ENCODE measurements at places on chromosomes 7 and 10.

DNA sequence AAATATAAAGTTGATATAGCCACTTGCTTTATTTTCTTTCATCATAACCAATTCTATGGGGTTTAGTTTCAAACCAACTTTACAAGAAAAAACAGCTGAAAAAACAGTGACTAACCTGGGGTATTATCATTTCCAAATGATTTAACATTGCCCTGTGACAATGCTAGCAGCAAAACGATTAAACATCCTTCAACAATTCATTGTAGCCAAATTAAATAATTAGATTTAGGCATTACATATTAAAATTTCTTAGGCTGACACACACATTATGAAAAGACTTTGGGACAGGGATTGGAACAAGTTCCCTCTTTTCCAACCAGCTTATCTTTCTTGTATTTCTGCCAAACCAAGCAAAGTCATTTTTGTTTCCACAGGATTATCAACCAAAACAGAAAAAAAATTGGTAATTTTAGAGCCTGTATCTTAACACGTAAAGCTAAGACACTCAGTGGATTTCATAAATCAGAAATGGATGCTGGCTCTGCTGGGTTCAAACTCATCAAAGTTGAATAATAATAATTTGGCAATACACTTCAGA, 84.0 kb downstream of the SEMA3D start:
- no peak for DNase-seq

- no peak for DNase-seq
Measured at GRCh38 chr7:70893971-70894715, 237.8 kb upstream of the GALNT17 start.

- peak; percentile 31 for DNase-seq
Measured at GRCh38 chr10:112741830-112742402, 208.1 kb upstream of the TCF7L2 start.

- DNase-seq = no peak
Measured at GRCh38 chr10:11037991-11038390, 20.3 kb downstream of the CELF2 start.

DNA sequence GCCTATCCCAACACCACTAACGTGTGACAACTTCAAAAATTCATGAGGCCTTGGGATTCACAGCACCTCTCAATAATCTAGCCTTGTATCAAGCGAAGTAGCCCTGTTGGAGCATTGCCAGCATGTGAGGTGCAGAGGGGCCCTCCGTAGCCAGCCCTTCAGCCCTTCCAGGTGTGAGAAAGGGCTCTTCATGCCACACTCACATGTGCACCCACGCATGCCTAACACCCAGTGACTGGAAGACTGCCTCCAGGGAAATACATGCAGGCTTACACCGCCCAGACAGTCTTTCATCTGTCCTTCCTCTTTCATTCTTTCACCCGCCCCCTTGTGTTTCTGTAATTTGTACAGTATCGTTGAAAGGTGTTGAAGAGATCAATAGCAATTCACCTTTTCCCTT, 26.1 kb downstream of the LRRC4 start:
- no peak for DNase-seq

DNA sequence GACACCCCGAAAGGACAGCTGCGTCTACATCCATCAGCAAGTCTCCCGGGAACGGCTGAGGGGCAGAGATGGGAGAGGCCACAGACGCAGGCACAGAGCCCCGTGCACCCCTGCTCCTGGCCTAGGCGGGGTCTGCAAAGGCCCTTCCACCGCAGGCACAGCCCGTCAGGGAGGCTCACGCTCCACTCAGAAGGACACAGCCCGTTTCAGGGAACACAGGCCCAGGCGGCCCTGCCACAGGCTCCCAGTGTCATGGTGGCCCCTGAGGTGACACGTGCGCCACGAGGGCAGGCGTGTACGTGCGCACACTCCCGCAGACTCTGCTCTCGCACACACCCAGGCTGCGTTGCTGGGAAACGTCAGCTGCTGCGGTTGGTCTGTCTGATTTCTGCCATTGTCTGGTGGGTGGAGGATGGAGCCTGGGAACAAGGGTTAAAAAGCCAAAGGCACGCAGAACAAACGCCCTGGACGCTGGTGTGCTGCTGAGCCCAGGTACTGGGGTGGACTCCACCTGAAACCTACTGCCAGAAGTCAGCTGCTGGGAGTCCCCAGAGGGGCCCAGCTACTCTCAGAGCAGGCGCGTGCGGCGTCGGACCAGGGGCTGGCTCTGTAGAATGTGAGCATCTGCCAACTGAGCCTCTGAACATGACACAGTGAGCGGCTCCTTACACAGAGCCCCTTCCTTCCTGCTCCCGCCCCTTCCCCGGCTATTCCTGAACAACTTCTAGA, 13.1 kb downstream of the GPER1 start:
- DNase-seq = no peak

DNA sequence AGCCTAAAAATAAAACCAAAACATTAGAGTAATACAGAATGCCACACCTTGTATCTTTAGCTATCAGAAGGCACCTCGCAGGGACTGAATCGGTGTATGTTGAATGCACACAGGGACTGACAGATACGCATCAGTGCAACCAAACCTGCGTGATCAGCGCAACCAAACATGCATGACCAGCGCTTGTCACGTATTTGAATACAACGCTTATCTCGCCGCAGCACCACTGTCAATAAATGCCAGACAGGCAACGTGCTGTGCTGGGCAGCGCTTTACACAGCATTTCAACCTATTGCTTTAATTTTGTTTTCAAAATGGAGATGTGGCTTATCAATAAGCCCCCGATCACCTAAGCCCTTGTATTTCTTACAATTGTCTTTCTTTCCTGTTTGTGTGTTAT, 242.4 kb downstream of the SFMBT2 start:
- DNase-seq = no peak

- no peak for DNase-seq
Measured at GRCh38 chr7:128809363-128809762, 17.6 kb downstream of the CCDC136 start.

GRCh38 chr10:48336978-48337599, 30.6 kb downstream of the MAPK8 start:
- DNase-seq = no peak

DNA sequence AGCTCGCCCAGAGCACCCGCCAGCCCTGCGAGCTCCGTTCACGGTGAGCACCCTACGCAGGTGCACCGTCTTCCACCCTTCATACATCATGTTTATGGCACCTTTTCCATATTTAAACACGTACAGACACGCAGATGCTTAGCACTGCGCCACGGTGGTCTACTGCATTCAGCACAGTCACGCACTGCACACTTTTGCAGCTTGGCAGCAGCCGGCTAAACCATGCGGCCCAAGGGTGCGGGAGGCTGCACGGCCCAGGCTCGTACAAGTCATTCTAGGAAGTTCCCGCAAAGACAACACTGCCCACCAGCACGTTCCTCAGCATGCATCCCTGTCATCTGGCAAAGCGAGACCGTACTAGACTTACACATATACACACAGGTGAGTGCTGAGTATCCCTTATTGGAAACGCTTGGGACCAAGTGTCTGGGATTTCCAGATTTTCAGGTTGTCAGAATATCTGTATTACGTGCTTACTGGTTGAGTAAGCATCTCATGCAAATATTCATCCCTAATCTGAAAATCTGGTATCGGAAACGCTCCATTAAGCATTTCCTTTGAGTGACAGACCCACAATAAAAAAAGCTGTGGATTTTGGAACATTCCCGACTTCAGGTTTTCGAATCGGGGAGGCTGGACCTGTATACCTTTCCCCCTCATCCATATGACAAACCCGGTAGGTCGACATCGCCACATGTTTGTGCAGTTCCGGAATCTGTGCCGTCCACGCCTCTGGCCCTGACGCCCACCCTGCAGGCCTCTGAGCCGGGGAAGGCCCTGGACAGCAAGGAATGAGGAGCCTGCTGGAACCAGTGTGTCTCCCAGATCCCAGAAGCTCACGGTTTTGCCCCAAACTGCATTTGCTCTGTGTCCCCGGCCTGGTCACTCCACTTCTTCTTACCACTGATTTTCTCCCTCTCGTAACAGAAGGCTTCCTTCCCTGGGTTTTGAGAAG, 222.2 kb downstream of the ELFN1 start:
- DNase-seq = no peak

DNA sequence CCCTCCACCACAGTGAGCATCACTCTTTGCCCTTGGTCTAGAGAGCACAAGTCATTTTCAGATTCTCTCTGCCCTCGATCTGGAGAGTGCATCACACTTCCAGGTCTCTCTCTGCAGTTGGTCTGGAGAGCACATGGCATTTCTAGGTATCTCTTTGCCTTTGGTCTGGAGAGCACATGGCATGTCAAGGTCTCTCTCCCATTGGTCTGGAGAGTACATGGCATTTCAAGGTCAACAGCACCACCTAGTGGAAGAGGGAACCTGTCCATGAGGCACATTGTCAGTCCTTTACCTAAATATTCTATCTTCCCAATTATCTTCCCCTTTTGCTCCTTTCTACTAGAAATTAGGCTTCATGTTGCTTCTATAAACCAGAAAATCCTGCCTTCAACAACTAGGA, 1139.4 kb downstream of the XPNPEP1 start:
- peak; percentile 2 for DNase-seq

GRCh38 chr10:95906677-95907455, 909 bp upstream of the CC2D2B start:
- DNase-seq = peak; percentile 18

GRCh38 chr7:138352570-138353461, 107.2 kb upstream of the TRIM24 start:
- no peak for DNase-seq

GRCh38 chr7:126361183-126361582, 891.6 kb downstream of the GRM8 start:
- DNase-seq = no peak
